Right ventricle myocardium superior (tissue), 1 donor: ENCODE measurements at places on chromosomes 13 and 19. TPM values are rescaled to one million over a fixed set of nuclear protein-coding genes. Genes with fewer than 3 reads are reported as not detected.

PLVAP gene
- total RNA-seq = 18.1 TPM

GNA15 gene
- total RNA-seq = 2.8 TPM

SERTM1 gene
- total RNA-seq = 1.4 TPM

ACER1 gene
- not detected for total RNA-seq

MCEMP1 gene
- 0.67 TPM for total RNA-seq

LRRC63 gene
- not detected for total RNA-seq

OR1M1 gene
- not detected for total RNA-seq

GRCh38 chr19:13043285-13043684, 48.0 kb downstream of the NFIX start:
- DNase-seq = no peak

DNA sequence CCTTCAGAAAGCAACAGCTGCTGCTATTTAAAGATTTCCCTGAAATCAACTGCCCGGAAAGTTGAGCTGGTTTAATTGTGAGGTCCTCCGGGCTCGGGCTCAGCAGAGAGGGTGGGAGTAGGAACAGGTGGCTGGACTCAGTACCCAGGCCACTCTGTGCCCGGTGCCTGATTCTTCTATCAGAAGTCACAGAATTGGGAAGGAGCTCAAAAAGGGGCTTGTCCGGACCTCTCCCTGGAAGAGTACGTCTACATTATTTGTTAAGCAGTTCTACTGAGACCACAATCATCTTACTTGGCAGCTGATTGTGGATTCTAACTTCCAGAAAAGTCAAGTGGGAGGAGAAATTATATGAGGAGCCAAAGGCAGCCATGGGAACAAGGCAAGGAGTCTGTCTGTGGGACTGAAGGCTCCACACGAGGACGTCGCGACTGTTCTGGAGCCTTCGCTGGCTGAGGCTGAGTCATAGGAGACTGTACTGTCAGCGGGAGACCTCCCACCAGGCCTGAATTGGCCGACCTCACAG, 91.7 kb upstream of the ANKRD10 start:
- DNase-seq = peak; percentile 87

DNA sequence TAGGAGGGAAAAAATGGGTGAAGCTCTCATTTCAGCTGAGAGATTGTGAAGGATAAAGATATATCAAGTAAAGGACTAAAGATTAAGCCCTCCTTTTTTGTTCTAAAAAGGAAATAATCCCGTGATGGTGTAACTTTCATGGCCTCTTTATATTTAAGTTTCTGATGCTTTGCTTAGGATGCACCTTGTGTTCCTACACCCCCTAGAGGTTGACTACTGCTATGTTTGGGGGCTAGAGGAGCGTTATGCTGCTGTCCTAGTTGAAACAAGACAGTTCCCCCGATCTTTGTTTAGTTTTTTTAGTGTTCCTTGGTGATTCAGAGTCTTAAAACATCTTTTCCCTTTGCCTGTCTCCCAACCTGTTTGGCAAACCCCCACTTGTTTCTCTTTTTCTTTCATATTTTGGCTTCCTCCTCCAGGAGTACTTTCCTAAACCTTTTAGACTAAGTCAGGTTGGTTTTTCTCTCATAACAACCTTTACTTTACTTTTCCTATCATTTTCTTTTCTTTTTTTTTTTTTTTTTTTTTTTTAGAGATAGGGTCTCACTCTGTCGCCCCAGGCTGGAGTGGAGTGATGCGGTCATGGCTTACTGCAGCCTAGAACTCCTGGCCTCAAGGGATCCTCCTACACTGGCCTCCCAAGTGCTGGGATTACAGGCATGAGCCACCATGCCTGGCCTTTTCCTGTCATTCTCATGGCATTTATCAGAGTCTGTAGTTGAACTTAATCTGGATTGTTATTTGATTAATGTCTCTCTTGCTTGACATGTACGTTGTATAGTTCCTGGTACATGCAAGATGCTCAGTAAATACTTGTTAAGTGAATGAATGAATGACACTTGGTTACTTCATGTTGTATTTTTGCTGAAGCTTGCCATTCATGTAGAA, 2.8 kb downstream of the UBA2 start:
- DNase-seq = no peak

DNA sequence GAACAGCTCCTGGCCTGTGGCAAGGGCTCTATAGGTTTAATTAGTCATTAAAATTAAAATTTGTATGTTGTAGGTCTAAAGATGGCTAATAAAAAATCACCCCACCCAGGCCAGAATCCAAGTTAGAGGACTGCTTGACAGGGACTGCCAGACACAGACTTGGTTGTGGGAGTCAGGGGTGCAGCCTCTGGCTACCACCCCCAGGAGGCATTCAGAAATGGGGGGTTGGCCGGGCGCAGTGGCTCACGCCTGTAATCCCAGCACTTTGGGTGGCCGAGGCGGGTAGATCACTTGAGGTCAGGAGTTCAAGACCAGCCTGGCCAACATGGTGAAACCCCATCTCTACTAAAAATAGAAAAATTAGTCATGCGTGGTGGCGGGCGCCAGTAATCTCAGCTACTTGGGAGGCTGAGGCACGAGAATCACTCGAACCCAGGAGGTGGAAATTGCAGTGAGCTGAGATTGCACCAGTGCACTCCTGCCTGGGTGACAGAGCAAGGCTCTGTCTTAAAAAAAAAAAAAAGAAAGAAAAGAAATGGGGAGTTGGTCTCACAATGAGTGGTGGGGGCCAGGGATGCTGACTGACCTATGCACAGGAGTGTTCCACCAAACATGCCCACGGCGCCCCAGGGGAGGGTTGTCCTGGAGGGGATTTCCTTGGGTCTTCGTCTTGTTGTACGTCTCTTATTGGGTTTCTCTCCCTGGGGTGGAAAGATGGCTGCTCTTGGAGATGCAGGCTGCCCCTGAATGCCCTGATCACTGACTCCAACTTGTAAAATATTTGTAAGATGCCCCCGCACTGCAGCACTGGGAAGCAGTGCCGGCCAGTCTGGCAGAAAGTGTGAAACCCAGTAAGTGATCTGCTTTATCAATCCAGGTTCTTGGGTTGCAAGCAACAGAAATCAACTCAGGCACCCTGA, 68.8 kb downstream of the SIPA1L3 start:
- DNase-seq = no peak

DNA sequence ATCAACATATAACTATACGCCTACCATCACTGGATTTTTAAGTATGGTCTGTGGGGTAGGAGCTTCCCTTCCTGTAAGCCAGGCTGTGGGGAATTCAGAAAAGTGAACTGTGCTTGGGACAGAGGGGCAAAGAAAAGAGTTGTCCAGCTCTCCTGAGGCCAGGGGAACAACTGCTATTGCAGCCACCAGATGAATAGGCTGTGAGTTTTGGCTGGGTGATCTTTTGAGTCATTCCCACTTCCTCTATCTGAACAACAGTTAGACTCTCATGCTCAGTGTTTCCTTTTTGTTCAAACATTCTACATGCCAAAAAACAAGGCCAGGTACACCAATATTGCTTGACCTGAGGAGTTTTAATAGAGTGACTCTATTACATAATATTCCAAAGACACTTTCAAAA, 426.2 kb upstream of the DACH1 start:
- no peak for DNase-seq

- DNase-seq = peak; percentile 89
Observed at GRCh38 chr19:10270180-10270615, 722 bp upstream of the ICAM1 start.

GRCh38 chr13:28258417-28258816, 120.1 kb downstream of the PAN3 start:
- no peak for DNase-seq

DNA sequence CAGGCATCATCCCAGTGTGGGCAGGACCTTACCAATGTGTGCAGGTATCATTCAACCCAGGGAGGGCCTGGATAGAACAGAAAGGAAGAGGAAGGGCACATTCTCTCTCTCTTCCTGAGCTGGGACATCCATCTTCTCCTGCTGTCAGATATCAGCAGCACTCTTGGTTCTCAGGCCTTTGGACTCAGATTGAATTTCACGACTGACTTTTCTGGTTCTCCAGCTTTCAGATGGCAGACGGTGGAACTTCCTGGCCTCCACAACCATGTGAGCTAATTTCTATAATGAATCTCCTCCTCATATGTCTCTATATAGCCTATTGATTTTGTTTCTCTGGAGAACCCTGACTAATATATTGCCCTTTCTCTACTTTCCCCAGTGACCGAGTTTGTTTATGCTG, 77.3 kb downstream of the OLFM4 start:
- no peak for DNase-seq

DNA sequence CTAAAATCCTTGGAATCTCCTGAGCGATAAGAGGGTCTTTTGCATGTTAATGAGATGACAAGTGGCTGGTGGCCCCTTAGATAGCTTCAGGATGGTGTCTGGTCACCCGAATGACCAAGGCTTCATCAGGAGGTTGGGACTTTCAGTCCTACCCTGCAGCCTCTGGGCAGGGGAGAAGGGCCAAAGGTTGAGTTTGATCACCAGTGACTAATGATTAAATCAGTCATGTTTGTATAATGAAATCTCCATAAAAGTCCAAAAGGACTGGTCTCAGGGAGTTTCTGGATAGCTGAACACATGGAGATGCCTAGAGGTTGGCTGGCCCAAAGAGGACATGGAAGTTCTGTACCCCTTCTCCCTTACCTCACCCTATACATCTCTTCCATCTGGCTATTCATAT, 316.2 kb downstream of the MTUS2 start:
- no peak for DNase-seq
